ENCODE measurements at places on chromosomes 5 and 9. TPM values are rescaled to one million over a fixed set of nuclear protein-coding genes. Genes with fewer than 3 reads are reported as not detected.
A peak's percentile ranks its signal among the peaks of the same experiment; 100 is the strongest.

The KIF20A gene
- total RNA-seq = 3.2 TPM

The BSPRY gene
- total RNA-seq = 1.7 TPM

The CCDC127 gene
- total RNA-seq = 6.0 TPM

The ANKRD34B gene
- total RNA-seq = 2.0 TPM

The SEMA4D gene
- total RNA-seq = 171 TPM

The TIMD4 gene
- 15.7 TPM for total RNA-seq

The GMCL2 gene
- total RNA-seq = not detected

The TTC16 gene
- 1.6 TPM for total RNA-seq

The PPP3R2 gene
- 0.11 TPM for total RNA-seq

The BARHL1 gene
- not detected for total RNA-seq

The PCDHGC4 gene
- 3.9 TPM for total RNA-seq

The STKLD1 gene
- total RNA-seq = not detected

DNA sequence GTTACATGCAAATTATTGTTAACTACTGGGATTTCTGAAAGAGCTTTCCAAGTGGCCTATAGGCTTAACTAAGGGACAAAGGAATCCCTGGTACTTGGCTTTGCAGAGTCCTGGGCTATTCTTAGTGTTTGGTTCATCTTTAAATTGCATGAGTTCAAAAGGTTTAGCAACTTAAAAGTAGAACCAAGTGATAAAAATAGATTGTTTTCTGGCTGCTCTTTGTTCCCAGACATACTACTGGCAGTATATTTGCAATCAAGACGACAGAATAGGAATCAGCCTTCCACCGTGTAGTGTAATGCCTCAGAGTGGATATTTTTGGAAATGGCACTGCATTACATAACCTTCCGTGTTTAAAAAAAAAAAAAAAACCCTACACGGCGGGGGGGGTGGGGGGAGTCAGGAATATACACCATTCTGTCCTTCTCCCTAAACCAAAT lies 1.0 kb downstream of the NREP start:
- H3K36me3 ChIP-seq = no peaks in the 10 kb centered on the region
- DNase-seq = no peak
- peaks cover 5% of the 10 kb centered on the region for H3K4me1 ChIP-seq
- H3K27me3 ChIP-seq = no peaks in the 10 kb centered on the region
- no peak overlapping the region for H3K27ac ChIP-seq

GRCh38 chr5:148583421-148583965 lies 70.8 kb downstream of the HTR4 start:
- H3K27ac ChIP-seq = no peak overlapping the region
- H3K4me1 ChIP-seq = no peaks in the 10 kb centered on the region
- H3K27me3 ChIP-seq = no peaks in the 10 kb centered on the region
- no peak overlapping the region for H3K4me3 ChIP-seq

DNA sequence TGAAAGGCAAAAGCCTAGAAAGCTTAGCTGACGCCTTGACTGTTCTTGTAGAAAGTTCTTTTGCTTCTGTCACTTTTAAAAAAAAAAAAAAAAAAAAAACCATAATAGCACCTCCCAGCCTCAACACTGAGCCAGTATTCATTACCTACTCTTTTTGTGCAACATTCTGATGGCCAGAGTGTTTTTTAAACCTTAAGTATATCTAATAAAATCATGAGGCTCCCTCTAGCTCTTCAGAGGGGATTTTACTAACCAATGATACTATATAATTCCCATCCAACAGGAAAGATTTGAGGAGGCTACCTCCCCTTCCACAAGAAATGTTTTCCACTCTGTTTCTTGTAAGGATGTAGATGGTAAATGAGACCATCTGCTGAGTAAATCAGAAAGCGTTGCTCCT lies 3.9 kb downstream of the BNC2 start:
- H3K36me3 ChIP-seq = no peaks in the 10 kb centered on the region
- no peak overlapping the region for H3K4me3 ChIP-seq
- no peak for DNase-seq
- no peak overlapping the region for H3K27ac ChIP-seq
- peaks cover 18% of the 10 kb centered on the region for H3K4me1 ChIP-seq

GRCh38 chr9:115107701-115108100 lies 10.3 kb downstream of the TNC start:
- no peaks in the 10 kb centered on the region for H3K36me3 ChIP-seq
- H3K27ac ChIP-seq = peak overlapping the region; percentile 42

GRCh38 chr5:125401724-125402622 lies 655.5 kb upstream of the ZNF608 start:
- no peak overlapping the region for H3K4me3 ChIP-seq
- H3K36me3 ChIP-seq = no peaks in the 10 kb centered on the region
- DNase-seq = no peak
- no peaks in the 10 kb centered on the region for H3K27me3 ChIP-seq
- H3K4me1 ChIP-seq = no peaks in the 10 kb centered on the region
- H3K27ac ChIP-seq = no peak overlapping the region

- DNase-seq = no peak
- no peaks in the 10 kb centered on the region for H3K27me3 ChIP-seq
- no peak overlapping the region for H3K27ac ChIP-seq
- H3K4me1 ChIP-seq = no peaks in the 10 kb centered on the region
Observed at GRCh38 chr5:146548781-146549449, 32.9 kb upstream of the GPR151 start.

- peaks cover 79% of the 10 kb centered on the region for H3K4me1 ChIP-seq
- H3K4me3 ChIP-seq = no peak overlapping the region
- H3K27ac ChIP-seq = no peak overlapping the region
Observed at GRCh38 chr9:131631306-131631705, 86.0 kb downstream of the PRRT1B start.

DNA sequence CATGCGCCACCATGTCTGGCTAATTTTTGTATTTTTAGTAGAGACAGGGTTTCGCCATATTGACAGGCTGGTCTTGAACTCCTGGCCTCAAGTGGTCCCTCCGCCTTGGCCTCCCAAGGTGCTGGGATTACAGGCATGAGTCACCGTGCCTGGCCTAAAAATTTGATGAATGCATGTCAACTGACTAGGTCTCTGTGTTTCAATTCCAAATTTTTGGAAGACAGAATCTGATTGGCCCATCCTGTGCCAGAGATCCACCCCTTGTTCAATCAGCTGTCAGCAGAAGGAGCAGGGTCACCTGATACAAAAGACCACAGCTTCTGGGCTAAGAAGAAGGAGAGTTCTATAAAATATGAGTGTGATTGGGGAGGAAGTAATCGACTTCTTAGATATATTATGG lies 43.5 kb upstream of the COL15A1 start:
- H3K36me3 ChIP-seq = no peaks in the 10 kb centered on the region
- no peak overlapping the region for H3K4me3 ChIP-seq
- H3K27ac ChIP-seq = no peak overlapping the region
- H3K4me1 ChIP-seq = peaks cover 10% of the 10 kb centered on the region
- no peak for DNase-seq
- no peaks in the 10 kb centered on the region for H3K27me3 ChIP-seq

- no peaks in the 10 kb centered on the region for H3K27me3 ChIP-seq
- H3K27ac ChIP-seq = no peak overlapping the region
Observed at GRCh38 chr5:157924931-157925729, 66.2 kb upstream of the CLINT1 start.

- H3K4me1 ChIP-seq = peaks cover 12% of the 10 kb centered on the region
- H3K36me3 ChIP-seq = no peaks in the 10 kb centered on the region
- H3K27me3 ChIP-seq = peaks cover 34% of the 10 kb centered on the region
- peak; percentile 40 for DNase-seq
- no peak overlapping the region for H3K4me3 ChIP-seq
Observed at GRCh38 chr9:91896513-91897121, 53.4 kb downstream of the ROR2 start.

- no peak overlapping the region for H3K27ac ChIP-seq
- peaks cover 97% of the 10 kb centered on the region for H3K36me3 ChIP-seq
- no peak overlapping the region for H3K4me3 ChIP-seq
Observed at GRCh38 chr5:69103521-69103920, 9.7 kb downstream of the SLC30A5 start.

DNA sequence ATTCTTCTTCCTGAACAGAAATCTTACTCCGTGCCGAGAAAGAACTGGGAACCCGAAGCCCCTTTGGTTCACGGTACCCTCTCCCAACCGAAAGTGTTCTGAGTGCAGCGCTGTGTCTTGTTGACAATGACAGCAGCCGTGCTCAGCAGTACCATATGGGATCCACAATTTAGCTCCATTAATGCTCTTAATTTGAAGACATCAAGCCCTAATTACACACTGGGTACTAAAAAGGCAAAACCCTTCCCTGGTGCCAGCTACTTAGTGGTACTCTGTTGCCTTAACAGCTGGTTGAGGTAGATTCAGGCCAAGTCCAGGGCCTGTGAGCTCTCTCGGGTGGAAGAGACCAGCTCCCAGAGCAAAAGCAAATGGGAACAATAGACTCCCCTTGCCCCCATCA lies 24.5 kb downstream of the DDX31 start:
- no peak overlapping the region for H3K27ac ChIP-seq
- H3K4me1 ChIP-seq = no peaks in the 10 kb centered on the region
- no peak for DNase-seq
- H3K27me3 ChIP-seq = no peaks in the 10 kb centered on the region
- H3K36me3 ChIP-seq = peaks cover 99% of the 10 kb centered on the region
- no peak overlapping the region for H3K4me3 ChIP-seq

GRCh38 chr5:116449458-116449857 lies 125.2 kb downstream of the SEMA6A start:
- no peak overlapping the region for H3K4me3 ChIP-seq
- H3K4me1 ChIP-seq = peaks cover 7% of the 10 kb centered on the region
- H3K27me3 ChIP-seq = no peaks in the 10 kb centered on the region
- H3K27ac ChIP-seq = no peak overlapping the region
- no peak for DNase-seq
- peaks cover 16% of the 10 kb centered on the region for H3K36me3 ChIP-seq

DNA sequence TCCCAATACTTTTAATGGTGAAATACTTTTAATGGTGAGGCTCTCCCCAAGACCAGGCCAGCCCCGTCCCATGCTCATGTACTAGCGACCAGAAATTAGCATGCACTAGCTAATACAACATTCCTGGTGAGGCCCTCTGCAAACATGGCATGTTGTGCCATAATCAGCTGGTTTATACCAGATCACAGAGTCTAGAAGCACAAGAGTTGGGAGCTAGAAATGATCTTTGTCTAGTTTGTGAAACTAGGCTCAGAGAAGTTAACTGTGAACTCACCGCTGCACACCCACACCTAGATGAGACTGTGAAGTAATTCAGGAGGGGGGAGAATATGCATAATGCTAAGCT lies 37.4 kb downstream of the MTMR12 start:
- peaks cover 33% of the 10 kb centered on the region for H3K36me3 ChIP-seq
- H3K27ac ChIP-seq = no peak overlapping the region
- H3K27me3 ChIP-seq = no peaks in the 10 kb centered on the region
- no peak for DNase-seq
- H3K4me1 ChIP-seq = peaks cover 40% of the 10 kb centered on the region

DNA sequence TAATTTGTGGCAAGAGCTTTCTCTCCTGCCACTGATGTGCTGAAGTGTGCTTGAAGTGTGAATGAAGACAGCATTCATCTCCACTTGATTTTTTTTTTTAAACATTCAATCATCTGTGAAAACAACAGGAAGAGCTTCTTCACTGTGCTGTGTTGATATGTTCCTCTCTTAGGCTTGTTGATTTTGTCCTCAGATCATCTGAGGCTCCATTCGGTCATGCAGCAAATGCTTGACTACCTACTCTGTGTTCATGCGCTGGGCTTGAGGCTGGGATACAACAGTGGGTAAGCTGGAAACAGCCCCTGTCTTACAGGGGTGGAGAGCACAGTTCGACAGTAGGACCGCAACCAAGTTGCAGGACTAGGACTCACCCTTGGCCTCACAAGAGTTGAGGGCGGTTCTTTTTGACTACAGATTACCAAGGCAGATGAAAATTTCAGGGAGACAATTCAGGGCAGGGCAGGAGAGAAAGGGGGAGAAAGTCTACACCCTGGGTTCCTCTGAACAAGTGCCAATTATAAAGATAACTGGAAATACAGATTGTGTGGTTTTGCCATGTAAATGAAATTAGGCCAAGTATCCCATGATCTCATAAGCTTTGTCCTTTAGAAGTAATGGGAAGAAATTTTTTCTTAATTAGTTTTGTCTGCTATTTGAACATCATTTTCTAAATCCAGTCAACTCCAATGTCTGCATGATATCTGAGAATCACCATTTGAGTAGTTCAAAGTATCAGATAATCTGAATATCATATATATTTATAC lies 31.0 kb upstream of the F2R start:
- no peak overlapping the region for H3K4me3 ChIP-seq
- peaks cover 16% of the 10 kb centered on the region for H3K4me1 ChIP-seq
- DNase-seq = no peak
- no peaks in the 10 kb centered on the region for H3K27me3 ChIP-seq
- peak overlapping the region; percentile 19 for H3K27ac ChIP-seq
- peaks cover 7% of the 10 kb centered on the region for H3K36me3 ChIP-seq

- no peak overlapping the region for H3K4me3 ChIP-seq
- H3K36me3 ChIP-seq = no peaks in the 10 kb centered on the region
- H3K4me1 ChIP-seq = no peaks in the 10 kb centered on the region
- no peak overlapping the region for H3K27ac ChIP-seq
- peak; percentile 64 for DNase-seq
- H3K27me3 ChIP-seq = no peaks in the 10 kb centered on the region
Observed at GRCh38 chr9:93697352-93698139, 121.2 kb downstream of the PHF2 start.

- H3K27ac ChIP-seq = no peak overlapping the region
- no peak for DNase-seq
- no peaks in the 10 kb centered on the region for H3K27me3 ChIP-seq
- no peak overlapping the region for H3K4me3 ChIP-seq
- H3K36me3 ChIP-seq = no peaks in the 10 kb centered on the region
Observed at GRCh38 chr9:27496135-27496504, 28.0 kb upstream of the IFNK start.

DNA sequence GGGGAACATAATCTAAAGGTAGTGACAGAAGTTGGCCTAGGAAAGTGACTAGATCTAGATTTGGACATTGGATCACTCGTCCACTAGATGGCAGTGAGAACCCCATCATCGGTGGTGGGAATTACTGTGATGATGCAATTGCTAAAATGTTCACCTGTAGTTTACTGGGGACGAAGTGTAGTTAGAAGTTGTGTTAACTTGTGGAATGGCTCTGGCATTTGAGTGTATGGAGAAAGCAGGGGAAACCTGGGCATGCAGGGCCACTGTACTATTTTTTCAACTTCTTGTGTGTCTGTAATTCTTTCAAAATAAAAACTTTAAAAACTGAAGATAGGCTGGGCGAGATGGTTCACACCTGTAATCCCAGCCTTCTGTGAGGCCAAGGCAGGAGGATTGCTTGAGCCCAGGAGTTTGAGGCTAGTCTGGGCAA lies 75.5 kb downstream of the PHAX start:
- DNase-seq = no peak
- peaks cover 5% of the 10 kb centered on the region for H3K4me1 ChIP-seq
- no peak overlapping the region for H3K4me3 ChIP-seq
- H3K27me3 ChIP-seq = no peaks in the 10 kb centered on the region

- no peaks in the 10 kb centered on the region for H3K36me3 ChIP-seq
- no peak overlapping the region for H3K4me3 ChIP-seq
- H3K27ac ChIP-seq = no peak overlapping the region
- H3K27me3 ChIP-seq = no peaks in the 10 kb centered on the region
- no peak for DNase-seq
Observed at GRCh38 chr9:101387871-101388506, 3.2 kb upstream of the BAAT start.

GRCh38 chr9:96150324-96151227 lies 151.4 kb downstream of the HSD17B3 start:
- H3K36me3 ChIP-seq = no peaks in the 10 kb centered on the region
- H3K4me1 ChIP-seq = no peaks in the 10 kb centered on the region
- no peak overlapping the region for H3K4me3 ChIP-seq
- DNase-seq = no peak

GRCh38 chr9:84381508-84381907 lies 41.0 kb upstream of the SLC28A3 start:
- H3K4me1 ChIP-seq = no peaks in the 10 kb centered on the region
- H3K4me3 ChIP-seq = no peak overlapping the region
- no peaks in the 10 kb centered on the region for H3K36me3 ChIP-seq
- H3K27me3 ChIP-seq = no peaks in the 10 kb centered on the region
